Tibial artery (tissue), 4 donors: ENCODE measurements at places on chromosomes 7 and 10.

- DNase-seq: no peak
- no peaks in the 10 kb centered on the region for H3K27me3 ChIP-seq
- peaks cover 32% of the 10 kb centered on the region for H3K4me1 ChIP-seq
- no peak overlapping the region for H3K27ac ChIP-seq
Observed at GRCh38 chr10:51488766-51489408, 210.5 kb downstream of the CSTF2T start.

DNA sequence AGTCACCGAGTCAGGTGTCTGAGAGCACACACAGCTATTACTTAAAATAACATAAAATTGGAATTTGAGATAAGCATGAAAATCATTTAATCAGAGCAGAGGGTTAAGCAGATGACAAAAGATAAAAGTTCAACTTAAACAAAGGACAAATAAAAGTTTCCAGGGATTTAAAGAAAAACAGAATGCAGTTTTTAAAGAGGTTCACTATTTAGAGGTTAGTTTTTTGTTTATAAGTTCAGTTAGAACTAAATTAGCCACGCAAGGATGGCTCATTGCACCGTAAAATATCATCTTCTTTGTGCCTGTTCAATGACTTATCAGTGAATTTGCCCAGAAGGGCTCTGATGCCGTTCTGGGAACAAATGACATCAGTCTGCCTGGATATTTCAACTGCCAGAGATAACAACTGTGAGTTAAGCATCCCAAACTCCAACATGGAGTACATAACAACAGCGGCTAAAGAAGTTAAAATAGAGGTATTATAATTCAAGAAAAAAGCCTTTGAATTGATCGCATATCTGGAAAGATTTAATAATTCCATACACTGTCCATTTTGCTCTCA is 107.8 kb downstream of the ANK3 start:
- no peaks in the 10 kb centered on the region for H3K36me3 ChIP-seq
- no peak overlapping the region for H3K4me3 ChIP-seq
- no peaks in the 10 kb centered on the region for H3K27me3 ChIP-seq
- H3K27ac ChIP-seq: no peak overlapping the region
- DNase-seq: no peak

DNA sequence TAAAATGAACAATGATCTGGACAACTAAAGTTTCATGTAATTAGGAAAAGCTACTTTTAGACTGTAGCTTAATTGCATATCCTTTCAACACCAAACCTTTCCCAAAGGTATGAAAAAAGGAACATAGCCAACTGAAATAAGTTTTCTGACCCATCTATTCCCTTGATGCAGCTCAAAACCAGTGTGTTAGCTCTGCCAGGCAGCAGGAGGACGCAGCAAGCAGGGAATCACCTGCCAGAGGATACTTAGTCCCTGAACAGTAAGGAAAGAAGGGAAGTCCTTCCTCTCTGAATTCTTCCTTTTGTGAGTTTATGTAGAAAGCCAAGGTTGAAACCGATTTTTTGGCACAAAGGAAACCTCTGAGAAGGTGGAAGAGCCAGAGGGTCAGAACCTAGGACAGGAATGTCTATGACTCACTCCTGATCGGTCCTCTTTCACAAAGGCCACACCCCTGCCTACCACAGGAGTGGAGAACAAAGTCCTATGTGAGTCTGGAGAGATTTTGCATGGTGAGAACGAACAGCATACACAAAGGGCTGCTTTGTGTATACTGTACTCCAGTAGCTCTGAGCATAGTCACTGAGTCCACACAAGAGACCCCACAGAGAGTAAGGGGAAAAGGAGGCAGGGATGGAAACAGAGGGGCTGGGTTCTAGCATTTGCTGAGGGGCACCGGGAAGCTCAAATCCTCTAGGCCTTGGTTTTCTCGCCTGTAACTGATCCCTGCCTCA is 68.8 kb upstream of the GSDME start:
- H3K4me1 ChIP-seq: peaks cover 18% of the 10 kb centered on the region
- DNase-seq: no peak
- H3K36me3 ChIP-seq: no peaks in the 10 kb centered on the region
- H3K27me3 ChIP-seq: no peaks in the 10 kb centered on the region

- no peak for DNase-seq
- H3K27ac ChIP-seq: no peak overlapping the region
- no peaks in the 10 kb centered on the region for H3K4me1 ChIP-seq
- no peaks in the 10 kb centered on the region for H3K27me3 ChIP-seq
Observed at GRCh38 chr10:65126288-65126687, 1605.1 kb downstream of the REEP3 start.

DNA sequence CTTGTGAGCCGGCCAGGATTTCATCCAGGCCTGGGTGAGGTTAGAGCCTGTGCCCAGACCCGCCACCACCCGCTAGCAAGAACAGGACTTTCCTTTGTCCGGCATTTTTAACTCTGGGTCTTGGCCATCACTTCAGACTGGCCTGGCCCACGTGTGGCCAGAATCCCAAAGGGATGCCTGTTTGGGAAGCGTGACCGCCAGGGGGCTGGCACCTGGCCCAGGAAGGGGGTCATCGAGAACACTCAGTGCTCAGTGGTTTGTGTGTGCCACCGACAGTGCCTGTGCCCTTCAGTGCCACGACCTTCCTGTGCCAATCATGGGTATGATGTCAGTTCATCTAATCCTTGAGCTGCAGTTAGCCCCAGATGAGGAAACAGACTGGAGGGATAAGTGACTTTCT is 85.0 kb downstream of the ZMIZ1 start:
- peak; percentile 97 for DNase-seq
- peaks cover 100% of the 10 kb centered on the region for H3K4me1 ChIP-seq
- H3K4me3 ChIP-seq: no peak overlapping the region
- H3K27me3 ChIP-seq: no peaks in the 10 kb centered on the region
- peak overlapping the region; percentile 79 for H3K27ac ChIP-seq
- H3K36me3 ChIP-seq: peaks cover 3% of the 10 kb centered on the region

DNA sequence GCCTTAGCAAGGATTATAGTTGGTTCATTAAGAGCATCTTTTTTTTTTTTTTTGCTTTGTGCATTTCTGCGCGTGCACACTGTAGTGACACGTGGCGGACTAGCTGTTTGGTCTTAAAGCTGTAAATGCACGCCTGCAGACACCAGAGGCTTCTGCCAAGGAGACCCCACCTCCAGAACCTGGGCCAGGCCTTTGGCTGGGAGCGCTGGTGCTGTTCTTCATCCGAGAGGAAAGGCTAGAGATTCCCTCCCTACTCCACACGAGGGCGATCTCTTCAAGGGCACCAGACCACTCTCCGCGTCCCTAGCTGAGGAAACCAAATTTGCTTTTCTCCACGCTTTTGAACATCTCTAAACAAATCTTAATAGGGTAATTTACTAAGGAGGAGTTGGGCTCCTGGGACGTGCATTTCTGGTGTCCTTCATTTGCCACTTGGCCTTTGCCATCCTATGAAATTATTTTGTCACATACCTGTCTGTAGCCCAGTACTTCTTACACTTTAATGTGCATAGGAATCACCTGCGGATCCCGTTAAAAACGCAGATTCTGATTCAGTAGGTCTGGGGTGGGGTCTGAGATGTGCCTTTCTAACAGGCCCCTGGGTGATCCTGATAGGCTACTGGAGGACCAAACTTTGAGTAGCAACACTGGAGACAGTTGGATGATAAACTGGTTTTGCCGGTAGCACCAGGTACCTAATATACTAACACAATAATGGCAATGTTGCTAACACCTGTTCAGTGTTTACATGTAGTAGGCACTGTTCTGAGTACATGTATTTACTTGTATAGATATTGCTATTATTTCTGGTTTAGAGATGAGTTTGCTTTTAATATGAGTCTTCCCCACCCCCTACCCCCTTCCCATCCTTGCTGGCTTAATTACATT is 1.3 kb upstream of the SLC26A5 start:
- H3K27me3 ChIP-seq: no peaks in the 10 kb centered on the region
- no peak for DNase-seq
- no peak overlapping the region for H3K27ac ChIP-seq
- H3K4me1 ChIP-seq: peaks cover 14% of the 10 kb centered on the region
- H3K36me3 ChIP-seq: no peaks in the 10 kb centered on the region

GRCh38 chr7:69272101-69272500 is 326.2 kb upstream of the AUTS2 start:
- no peaks in the 10 kb centered on the region for H3K36me3 ChIP-seq
- peaks cover 6% of the 10 kb centered on the region for H3K4me1 ChIP-seq
- H3K4me3 ChIP-seq: no peak overlapping the region
- DNase-seq: no peak

DNA sequence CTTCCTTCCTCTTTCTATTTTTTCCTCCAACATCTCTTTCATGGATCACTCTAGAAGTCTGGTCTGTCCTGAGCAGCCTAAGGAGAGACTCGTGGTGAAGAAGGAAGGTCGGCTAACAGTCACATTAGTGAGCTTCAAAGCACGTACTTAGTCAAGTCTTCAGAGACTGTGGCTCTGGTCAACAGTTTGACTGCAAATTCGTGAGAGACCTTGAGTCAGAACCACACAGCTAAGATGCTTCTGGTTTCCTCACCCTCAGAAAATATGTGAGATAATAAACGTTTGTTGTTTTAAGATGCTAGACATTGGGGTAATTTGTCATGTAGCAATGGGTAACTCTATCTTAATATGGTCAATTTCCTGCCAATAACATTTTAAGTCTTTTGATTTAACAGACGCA is 126.2 kb upstream of the LRRN3 start:
- no peaks in the 10 kb centered on the region for H3K36me3 ChIP-seq
- no peaks in the 10 kb centered on the region for H3K4me1 ChIP-seq

GRCh38 chr10:1564791-1565190 is 172.5 kb downstream of the ADARB2 start:
- no peak overlapping the region for H3K27ac ChIP-seq
- no peak for DNase-seq
- no peaks in the 10 kb centered on the region for H3K36me3 ChIP-seq
- no peaks in the 10 kb centered on the region for H3K4me1 ChIP-seq

DNA sequence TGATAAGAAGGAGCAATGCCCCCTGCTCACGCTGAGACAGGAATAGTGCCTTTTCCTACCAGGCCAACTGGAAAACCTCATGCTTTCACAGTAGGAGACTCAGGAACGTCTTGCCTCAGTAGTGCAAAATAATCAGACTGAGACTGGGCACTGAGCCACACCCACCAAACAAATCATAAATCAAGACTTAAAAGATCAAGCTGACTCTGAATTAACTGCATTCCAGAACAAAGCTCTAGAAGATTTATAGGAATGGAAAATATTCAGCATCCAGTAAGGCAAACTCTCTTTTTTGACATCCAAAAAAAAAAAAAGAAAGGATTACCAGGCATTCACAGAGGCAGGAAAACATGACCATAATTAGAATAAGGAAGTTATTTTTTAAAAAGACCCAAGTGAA is 30.5 kb upstream of the SLC18A3 start:
- no peaks in the 10 kb centered on the region for H3K36me3 ChIP-seq

- H3K27me3 ChIP-seq: no peaks in the 10 kb centered on the region
- peaks cover 74% of the 10 kb centered on the region for H3K36me3 ChIP-seq
- no peak overlapping the region for H3K4me3 ChIP-seq
- H3K4me1 ChIP-seq: no peaks in the 10 kb centered on the region
- H3K27ac ChIP-seq: no peak overlapping the region
Observed at GRCh38 chr7:6035686-6036085, 4.5 kb downstream of the ANKRD61 start.

- no peaks in the 10 kb centered on the region for H3K27me3 ChIP-seq
- H3K4me1 ChIP-seq: no peaks in the 10 kb centered on the region
- no peak overlapping the region for H3K4me3 ChIP-seq
- no peaks in the 10 kb centered on the region for H3K36me3 ChIP-seq
- no peak overlapping the region for H3K27ac ChIP-seq
- DNase-seq: no peak
Observed at GRCh38 chr7:66167773-66168387, 37.3 kb upstream of the TPST1 start.

GRCh38 chr10:6530966-6531365 is 49.1 kb downstream of the PRKCQ start:
- H3K4me3 ChIP-seq: no peak overlapping the region
- no peak for DNase-seq
- no peak overlapping the region for H3K27ac ChIP-seq
- no peaks in the 10 kb centered on the region for H3K27me3 ChIP-seq
- H3K36me3 ChIP-seq: no peaks in the 10 kb centered on the region

DNA sequence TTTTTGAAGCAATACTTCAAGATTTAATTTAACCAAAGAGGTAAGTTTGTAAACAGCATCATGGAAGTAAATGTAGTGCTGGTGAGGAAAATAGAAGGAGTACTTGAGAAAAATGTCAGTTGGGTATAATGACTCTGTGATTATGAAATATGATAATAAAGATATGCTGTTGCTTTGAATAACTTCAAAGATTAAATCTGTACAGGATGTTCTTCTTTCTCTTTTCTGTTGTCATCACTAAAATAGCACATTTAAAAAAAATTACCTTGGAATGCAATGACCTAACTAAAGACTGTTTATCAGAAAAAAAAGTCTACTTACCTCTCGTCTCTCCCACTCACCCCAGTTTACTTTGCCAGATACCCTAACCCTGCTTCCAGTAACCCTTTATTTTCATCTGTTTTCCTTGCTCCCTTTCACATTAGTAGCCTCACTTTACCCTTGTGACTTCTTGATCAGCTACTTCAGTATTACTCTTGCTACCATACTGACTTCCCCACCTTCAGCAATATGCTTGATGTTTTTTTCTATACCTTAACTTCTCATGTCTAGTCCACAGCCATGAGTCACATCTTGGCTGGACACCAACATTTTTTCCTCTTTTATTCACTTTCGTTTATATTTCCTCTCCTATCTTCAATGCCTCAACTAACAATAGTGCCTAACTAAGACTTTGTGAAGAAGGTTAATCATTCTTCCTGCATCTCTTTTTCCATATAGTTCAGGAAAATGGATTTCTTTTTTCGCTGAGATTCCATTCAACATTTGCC is 29.7 kb upstream of the TAS2R16 start:
- no peak overlapping the region for H3K4me3 ChIP-seq
- no peaks in the 10 kb centered on the region for H3K36me3 ChIP-seq
- no peak overlapping the region for H3K27ac ChIP-seq
- no peaks in the 10 kb centered on the region for H3K4me1 ChIP-seq
- H3K27me3 ChIP-seq: no peaks in the 10 kb centered on the region

GRCh38 chr10:98351831-98352402 is 63.1 kb downstream of the PYROXD2 start:
- no peak overlapping the region for H3K4me3 ChIP-seq
- H3K27ac ChIP-seq: no peak overlapping the region
- H3K4me1 ChIP-seq: peaks cover 12% of the 10 kb centered on the region
- DNase-seq: no peak
- H3K27me3 ChIP-seq: no peaks in the 10 kb centered on the region
- H3K36me3 ChIP-seq: no peaks in the 10 kb centered on the region

GRCh38 chr10:10846504-10846900 is 171.2 kb upstream of the CELF2 start:
- no peak overlapping the region for H3K4me3 ChIP-seq
- no peak for DNase-seq
- H3K27me3 ChIP-seq: no peaks in the 10 kb centered on the region

- no peak for DNase-seq
- no peak overlapping the region for H3K27ac ChIP-seq
- no peaks in the 10 kb centered on the region for H3K4me1 ChIP-seq
Observed at GRCh38 chr7:110974441-110974840, 116.5 kb upstream of the LRRN3 start.

GRCh38 chr10:115026746-115027140 is 66.4 kb upstream of the ATRNL1 start:
- H3K4me1 ChIP-seq: no peaks in the 10 kb centered on the region
- no peaks in the 10 kb centered on the region for H3K27me3 ChIP-seq
- H3K4me3 ChIP-seq: no peak overlapping the region
- H3K27ac ChIP-seq: no peak overlapping the region
- DNase-seq: no peak
- H3K36me3 ChIP-seq: no peaks in the 10 kb centered on the region

- no peak overlapping the region for H3K4me3 ChIP-seq
- H3K4me1 ChIP-seq: no peaks in the 10 kb centered on the region
- H3K27me3 ChIP-seq: peaks cover 3% of the 10 kb centered on the region
- no peak for DNase-seq
- H3K27ac ChIP-seq: no peak overlapping the region
- no peaks in the 10 kb centered on the region for H3K36me3 ChIP-seq
Observed at GRCh38 chr7:50391386-50391785, 58.8 kb downstream of the FIGNL1 start.
